ENCODE measurements at places on chromosomes 13 and 19. TPM values are rescaled to one million over a fixed set of nuclear protein-coding genes. Genes with fewer than 3 reads are reported as not detected.

GRCh38 chr13:29137016-29137415 is 316.9 kb downstream of the MTUS2 start:
- DNase-seq: no peak

- no peak for DNase-seq
These were observed 248.0 kb downstream of the MAB21L1 start for GRCh38 chr13:35228536-35228935.

F2RL3 gene
- 0.88 TPM for total RNA-seq

CEACAM21 gene
- not detected for total RNA-seq

IGFLR1 gene
- 8.8 TPM for total RNA-seq

KLK11 gene
- total RNA-seq: not detected

GIPC3 gene
- not detected for total RNA-seq
